GOT3 (cell line): ENCODE measurements at places on chromosomes 1 and 21.
A peak's percentile ranks its signal among the peaks of the same experiment; 100 is the strongest.

DNA sequence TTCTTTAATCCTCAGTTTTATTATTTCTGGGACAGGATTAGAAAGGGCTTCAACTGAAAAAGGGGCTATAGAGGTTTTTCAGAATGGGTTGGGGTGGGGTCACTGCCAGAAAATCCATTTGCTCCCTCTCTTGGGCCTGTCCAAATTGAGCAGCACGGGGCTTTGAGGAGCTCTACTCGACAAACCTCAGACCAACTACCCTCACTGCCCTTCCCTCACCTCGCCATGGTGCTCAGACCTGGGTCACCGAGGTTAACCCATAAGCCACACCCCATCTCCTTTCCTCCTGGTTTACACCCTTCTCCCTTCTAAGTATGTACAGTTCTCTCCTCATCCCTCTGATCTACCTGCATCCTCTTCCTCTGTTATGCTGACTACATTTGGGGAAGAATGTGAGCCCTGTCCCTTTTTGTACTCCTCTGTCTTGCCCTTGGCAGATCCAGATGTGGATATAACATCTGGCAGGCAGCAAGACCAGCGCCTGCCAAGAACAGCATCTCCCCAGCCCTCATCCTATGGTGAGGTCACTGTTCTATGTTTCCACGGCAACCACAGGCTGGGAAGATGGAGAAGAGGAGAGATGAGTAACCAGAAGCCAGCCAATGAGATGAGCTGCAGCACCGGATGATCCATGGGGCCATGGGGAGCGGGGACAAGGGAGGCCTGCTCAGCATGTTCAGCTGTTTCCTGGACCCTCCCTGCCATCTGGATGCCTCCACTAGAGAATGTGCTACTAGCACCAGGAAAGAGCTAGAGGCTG lies 3.7 kb upstream of the FABP3 start:
- DNase-seq: peak; percentile 54

GRCh38 chr1:163006051-163006834 lies 62.9 kb upstream of the RGS4 start:
- DNase-seq: no peak

DNA sequence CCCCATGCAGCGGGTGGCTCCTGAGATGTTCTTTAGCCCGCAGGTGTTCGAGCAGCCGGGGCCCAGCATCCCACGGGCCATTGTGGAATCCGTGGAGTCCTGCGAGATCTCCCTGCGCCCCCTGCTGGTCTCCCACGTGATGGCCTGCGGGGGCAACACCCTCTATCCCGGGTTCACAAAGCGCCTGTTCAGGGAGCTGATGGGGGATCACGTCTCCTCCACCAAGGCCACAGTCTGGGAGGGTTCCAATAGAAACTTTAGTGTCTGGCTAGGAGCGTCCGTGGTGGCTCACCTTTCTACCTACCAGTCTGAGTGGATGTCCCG lies 71.0 kb downstream of the ACTL8 start:
- DNase-seq: peak; percentile 53

- no peak for DNase-seq
Observed at GRCh38 chr1:38603907-38604306, 255.7 kb downstream of the RRAGC start.

GRCh38 chr1:1206966-1207531 lies 657 bp upstream of the TNFRSF18 start:
- DNase-seq: no peak

- DNase-seq: no peak
Observed at GRCh38 chr1:29380532-29380931, 144.2 kb downstream of the PTPRU start.
